ENCODE measurements at places on chromosomes 1 and 21. TPM values are rescaled to one million over a fixed set of nuclear protein-coding genes. Genes with fewer than 3 reads are reported as not detected.

Gene SLAMF9
- total RNA-seq: not detected

Gene NMNAT2
- total RNA-seq: 0.49 TPM

Gene LCE3A
- total RNA-seq: not detected

Gene S100A1
- 0.54 TPM for total RNA-seq

Gene LIPI
- total RNA-seq: not detected

Gene OR4F16
- 0.54 TPM for total RNA-seq

Gene NRIP1
- total RNA-seq: 33.6 TPM

Gene ANKRD35
- 3.9 TPM for total RNA-seq

Gene CAMK1G
- 0.90 TPM for total RNA-seq

Gene FAM72C
- not detected for total RNA-seq

Gene FGR
- not detected for total RNA-seq

Gene NCDN
- 24.4 TPM for total RNA-seq

Gene OR2L5
- not detected for total RNA-seq

Gene HSD3B1
- not detected for total RNA-seq

Gene PODN
- total RNA-seq: 47.5 TPM

Gene AIDA
- 119 TPM for total RNA-seq

Gene TTLL7
- total RNA-seq: 16.0 TPM

Gene COL11A1
- total RNA-seq: 0.45 TPM

Gene EDN2
- total RNA-seq: not detected

Gene ADCY10
- total RNA-seq: 0.09 TPM

Gene SLC5A9
- total RNA-seq: not detected

Gene CAMK2N1
- 5.2 TPM for total RNA-seq

Gene LRRN2
- not detected for total RNA-seq

Gene ACTL8
- not detected for total RNA-seq

Gene CFAP126
- not detected for total RNA-seq

Gene AXDND1
- total RNA-seq: 0.25 TPM

Gene OR2M3
- total RNA-seq: not detected

Gene BCL10
- total RNA-seq: 44.7 TPM

Gene MPL
- not detected for total RNA-seq

Gene HENMT1
- total RNA-seq: 4.1 TPM

Gene MT1HL1
- not detected for total RNA-seq

Gene ATP5PB
- total RNA-seq: 327 TPM

Gene DNASE2B
- not detected for total RNA-seq

Gene SELENBP1
- total RNA-seq: 70.5 TPM

Gene PKN2
- total RNA-seq: 58.8 TPM

Gene KCNJ9
- total RNA-seq: 0.08 TPM

Gene ATAD3B
- total RNA-seq: 5.2 TPM

Gene TMPRSS15
- not detected for total RNA-seq

Gene TRIM63
- total RNA-seq: 1.5 TPM

Gene PRXL2B
- total RNA-seq: 23.0 TPM

Gene CACNA1S
- total RNA-seq: not detected

Gene CD244
- total RNA-seq: not detected

Gene LYPD8
- not detected for total RNA-seq

Gene CATSPER4
- total RNA-seq: not detected
